ENCODE measurements at places on chromosomes 16 and 17.

DNA sequence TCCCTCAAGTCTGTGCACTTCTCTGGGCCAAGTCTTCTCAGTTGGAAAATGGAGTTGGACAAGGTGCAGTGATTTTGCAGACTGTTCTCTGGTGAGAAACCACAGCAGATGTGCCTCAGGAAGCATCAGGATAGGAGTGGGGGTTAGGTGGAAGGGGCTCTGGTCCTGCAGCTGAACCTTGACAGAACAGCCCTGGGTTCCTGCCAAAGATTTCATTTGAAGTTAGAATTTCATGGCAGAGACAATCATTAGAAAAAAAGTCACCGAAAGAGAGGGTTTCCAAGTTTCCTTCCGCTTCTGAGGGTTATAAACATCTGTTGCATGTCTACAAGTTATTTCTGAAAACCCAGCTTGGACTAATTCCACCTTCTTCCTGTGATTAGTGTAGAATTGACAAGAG lies 80.4 kb upstream of the IRX3 start:
- no peak for DNase-seq

DNA sequence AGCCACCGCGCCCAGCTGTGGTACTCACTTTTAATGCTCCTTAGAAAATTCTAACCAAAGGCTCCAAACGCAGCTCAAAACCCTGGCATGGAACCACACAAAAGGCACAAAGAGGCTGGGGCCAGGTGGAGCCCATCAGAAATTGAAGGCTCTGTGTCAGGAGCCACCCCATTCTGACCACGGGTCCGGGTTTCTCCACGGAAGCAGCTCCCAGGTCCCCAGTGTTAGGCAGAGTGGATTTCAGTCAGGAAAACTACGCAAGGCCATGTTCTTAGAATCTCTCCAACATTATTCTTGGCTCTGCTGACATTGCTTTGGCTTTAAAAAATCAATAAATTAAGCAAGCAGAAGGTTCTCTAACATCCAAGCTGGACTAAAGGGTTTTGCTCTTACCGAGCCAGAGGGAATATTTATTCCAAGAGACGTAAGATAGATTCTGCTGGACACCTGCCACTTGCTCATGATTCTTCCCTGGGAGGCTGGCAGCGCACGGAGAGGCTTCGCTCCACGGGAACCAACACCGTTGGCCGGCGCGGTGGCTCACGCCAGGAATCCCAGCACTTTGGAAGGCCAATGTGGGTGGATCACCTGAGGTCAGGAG lies 93.5 kb downstream of the NXN start:
- DNase-seq: no peak

GRCh38 chr16:56882077-56882800 lies 17.2 kb downstream of the SLC12A3 start:
- no peak for DNase-seq

GRCh38 chr16:79372503-79373184 lies 227.9 kb downstream of the MAF start:
- peak; percentile 10 for DNase-seq

DNA sequence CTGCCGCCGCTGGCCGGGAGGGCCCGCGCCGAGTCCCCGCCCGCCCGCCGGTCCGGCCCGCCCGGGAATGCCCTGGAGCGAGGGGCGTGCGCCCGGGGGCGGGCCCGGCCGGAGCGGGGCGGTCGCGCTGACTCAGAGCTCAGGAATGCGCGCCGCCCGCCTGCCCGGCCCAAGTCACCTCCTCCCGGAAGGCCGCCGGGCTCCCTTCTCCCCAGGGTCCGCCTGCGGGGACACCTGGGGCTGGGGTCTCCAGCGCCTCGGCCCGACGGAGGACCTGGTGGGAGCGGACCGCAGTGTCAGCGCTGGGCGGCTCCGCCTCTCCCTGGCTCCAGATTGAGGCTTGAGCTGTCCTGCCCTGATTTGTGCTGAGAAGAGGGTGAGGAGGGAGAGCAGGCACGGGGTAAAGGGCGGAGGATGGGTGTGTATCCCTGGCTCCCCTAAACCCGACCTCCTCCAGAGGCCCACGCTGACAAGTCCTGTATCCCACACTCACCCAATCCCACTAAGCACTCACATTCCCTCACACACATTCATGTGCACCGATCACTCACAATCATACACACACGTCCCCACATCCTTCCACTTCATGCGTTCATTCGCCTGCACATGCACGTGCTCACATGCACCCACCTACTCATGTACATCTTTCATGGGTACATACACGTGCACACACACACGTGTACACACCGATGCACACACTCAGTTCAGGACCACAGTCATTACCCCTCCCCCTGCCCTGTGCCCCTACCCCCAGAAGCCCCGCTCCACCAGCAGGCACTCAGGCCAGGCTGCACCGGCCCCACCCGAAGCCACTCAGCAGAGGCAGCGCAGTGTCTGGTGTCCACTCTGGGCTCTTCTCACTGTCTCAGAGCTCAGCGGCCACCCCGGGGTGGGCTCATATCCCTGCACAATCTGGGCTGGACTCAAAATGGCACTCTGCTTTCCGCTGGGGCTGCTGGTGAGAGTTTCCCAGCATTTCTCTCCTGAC lies at the start of gene RHBDF1:
Gene RHBDF1, minus strand, starts transcription at position 71 of the 988 bp plus-strand sequence. CDS start 7,616 bp downstream, outside the sequence.
- no peak for DNase-seq

DNA sequence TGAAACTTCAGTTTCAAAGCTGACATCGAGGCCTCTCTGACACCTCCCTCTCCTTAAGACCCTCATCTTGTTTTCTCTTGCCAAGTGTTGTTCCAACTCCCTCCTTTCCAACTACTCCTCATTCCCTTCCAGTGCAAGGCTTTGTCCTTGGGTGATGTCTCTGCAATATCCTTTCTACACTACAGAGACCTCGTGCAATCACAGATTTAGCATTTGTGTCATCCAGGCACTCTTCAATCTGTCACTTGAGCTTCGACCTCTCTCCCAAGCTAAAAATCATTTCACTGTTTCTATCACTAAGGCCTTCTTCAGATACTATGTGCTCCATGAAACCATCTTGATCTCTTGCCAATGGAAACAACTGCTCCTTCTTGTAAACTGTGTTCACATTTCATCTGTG lies 31.6 kb downstream of the TEKT3 start:
- no peak for DNase-seq

DNA sequence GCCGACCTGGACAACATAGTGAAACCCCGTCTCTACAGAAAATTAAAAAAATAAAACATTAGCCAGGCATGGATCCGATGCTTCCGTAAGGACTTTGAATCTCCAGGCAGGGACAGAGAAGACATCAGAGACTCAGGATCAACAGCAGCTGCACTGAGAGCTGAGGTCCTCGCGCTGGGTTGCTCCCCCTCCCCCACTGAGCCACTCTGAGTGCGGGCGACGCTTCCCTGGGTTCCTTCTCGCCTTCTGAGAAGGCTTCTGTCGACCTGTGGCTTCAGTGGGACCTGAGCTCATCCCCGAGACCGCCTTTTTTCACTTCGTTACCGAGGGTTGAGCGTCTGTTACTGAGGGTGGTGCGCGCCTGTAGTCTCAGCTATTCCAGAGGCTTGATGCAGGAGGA lies 20.4 kb downstream of the ACTG1 start:
- no peak for DNase-seq

- no peak for DNase-seq
Measured at GRCh38 chr17:77666462-77666861, 292.0 kb upstream of the TNRC6C start.

DNA sequence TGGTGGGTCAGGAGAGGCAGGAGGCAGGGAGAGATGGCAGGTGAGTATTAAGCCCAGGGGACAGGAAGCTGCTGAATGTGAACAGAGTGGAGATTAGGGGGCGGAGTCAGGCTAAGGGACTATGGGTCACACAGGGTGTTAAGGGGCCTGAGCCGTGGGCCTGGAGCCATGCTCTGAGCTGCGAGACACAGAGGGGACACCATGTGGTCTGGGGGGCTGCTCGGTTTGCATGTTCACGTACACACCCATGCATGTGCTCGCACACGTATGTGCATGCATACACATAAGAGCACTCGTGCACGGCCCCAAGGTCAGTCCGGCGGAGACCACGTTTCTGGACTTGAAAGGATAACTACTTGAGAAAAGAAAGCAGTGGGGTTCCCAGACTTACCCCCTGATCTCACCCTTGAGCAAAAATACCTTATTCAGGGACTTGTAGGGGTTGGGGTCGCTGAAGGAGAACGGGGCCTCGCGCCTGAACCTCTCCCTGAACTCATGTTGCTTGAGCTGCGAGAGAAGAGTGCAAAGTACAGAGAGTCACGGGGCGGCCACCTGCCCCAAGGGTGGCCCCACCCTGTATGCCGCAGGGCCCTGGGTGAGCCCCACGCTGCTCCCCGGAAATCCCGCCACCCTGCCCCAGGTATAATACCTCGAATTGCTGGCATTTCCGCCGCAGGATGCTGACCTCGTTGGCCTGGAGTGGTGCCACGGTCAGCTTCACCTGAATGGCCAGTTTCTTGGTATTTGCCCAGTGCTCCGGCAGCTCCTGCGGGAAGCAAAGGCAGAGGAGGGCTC lies 50.8 kb downstream of the DNAH17 start:
- DNase-seq: no peak

DNA sequence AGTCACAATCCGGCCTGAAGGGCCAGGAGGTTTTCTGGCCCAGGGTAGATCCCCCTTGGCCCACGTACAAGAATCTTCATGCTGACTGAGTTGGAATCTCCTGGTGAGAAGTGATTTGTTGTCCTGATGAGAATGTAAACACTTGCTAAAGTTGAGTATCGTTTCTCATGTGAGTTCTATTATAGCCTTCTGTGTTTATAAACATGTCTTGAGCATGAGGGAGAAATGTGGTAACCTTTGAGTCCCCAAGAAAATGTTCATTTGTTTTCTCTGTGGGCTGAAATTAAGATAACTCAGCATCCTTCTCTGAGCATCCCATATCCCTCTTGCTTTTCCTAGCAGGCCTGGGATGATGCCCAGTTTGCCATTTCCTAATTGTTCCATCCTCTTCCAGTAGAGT lies 204.8 kb downstream of the FTO start:
- no peak for DNase-seq
